ENCODE measurements at places on chromosomes 16 and 17.

DNA sequence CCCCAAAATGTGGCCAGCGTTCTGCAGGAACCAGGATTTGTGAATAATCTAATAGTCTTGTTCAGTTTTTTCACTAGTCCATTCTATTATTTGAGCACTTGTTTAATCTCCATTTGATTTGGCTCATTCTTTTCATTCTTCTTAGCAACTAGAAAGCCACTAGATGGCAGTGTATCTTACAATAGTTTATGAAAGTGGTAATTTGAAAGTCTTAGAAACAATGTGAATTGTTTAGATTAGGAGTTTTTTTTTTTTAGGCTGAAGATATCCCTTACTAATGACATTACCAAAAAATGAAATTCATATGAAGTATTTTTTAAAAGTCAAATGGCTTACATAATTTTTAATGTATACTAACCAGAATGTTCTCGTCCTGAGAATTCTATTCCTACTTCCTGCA is 6.7 kb downstream of the ERI2 start:
- DNase-seq, result peak; percentile 42

DNA sequence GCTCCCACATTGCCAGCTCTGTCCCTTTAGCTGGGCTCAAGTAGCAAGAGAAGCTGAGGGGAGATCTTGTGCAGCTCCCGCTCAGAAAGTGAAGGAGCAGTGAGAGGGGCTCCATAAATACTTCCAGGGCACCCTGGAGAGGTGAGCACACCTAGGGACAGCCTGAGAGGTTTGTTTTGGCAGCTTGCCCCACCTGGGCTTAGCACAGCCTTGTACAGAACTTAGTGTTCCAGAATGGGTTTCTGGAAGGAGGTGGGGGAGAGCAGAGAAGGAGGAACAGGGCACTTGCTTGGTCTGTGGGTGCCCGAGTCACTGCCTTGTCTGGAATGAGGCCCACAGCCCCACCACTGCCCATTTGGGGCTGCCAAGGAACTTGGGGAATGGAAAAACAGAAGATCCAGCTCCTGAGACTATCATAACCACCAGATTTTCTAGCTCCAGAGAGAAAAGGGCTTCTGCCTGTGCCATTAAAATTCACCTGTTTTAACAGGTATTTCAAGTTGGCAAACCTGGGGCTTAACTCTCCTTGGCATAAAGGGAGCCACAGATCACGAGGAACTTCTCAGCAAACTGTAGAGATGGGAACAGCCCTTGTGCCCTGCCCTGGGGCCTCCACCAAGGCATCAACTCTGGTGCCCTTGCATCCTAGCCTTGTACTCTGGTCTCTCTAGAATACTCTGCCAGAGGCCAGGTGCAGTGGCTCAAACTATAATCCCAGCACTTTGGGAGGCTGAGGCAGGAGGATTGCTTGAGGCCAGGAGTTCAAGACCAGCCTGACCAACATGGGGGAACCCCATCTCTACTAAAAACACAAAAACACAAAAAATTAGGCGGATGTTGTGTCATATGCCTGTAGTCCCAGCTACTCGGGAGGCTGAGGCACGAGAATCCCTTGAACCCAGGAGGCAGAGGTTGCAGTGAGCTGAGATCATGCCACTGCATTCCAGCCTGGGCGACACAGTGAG is 1.9 kb downstream of the PRR15L start:
- DNase-seq, result peak; percentile 48

GRCh38 chr17:72699545-72699944 is 392.9 kb downstream of the SLC39A11 start:
- DNase-seq, result no peak

GRCh38 chr16:14494396-14494966 is 135.6 kb downstream of the PARN start:
- DNase-seq, result peak; percentile 56

DNA sequence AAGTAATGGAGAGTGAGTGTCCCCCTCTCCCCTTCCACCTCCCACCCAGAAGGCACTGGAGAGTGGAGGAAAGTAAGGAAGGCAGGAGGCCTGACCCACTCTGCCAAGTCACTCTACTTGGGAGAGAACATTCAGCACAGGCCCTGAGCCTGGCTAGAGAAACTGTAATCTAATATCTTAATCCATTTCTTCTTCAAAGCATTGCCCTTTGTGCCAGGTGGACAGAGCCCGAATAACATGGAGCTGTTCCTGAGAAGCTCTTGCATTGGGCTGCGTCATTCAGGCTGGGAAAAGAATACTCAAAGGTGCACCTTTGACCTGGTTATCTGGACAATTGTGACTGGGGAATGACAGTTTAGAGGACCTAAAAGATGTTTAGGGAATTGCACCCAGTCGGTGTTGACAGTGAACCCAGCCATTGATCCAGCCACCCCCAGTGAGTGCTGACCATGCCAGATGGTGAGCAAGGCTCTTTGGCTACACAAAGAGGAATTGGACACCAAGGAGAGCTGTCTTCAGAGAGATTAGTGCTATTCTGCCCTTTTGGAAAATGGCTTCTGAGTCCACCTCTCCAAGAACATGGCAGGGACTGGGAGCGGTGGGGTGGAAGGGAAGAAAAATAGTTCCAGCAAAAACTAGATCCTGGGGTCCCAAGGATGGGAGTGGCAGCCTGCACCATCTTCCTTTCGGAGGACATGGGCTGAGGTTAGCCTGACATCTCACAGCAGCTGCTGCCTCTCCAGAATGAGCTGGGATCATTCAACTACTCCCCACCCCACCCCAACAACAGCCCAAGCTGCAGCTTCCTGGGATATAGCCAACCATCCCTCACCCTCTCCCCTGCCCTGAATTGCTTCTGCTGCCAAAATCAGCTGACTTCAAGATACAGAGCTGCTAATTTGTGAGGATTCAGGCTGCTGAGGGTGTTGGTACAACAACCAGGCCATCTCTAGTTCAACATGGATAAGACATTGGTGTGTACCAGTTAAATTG is 11.6 kb upstream of the NOG start:
- no peak for DNase-seq

GRCh38 chr17:31272803-31273202 is 24.2 kb downstream of the OMG start:
- no peak for DNase-seq

DNA sequence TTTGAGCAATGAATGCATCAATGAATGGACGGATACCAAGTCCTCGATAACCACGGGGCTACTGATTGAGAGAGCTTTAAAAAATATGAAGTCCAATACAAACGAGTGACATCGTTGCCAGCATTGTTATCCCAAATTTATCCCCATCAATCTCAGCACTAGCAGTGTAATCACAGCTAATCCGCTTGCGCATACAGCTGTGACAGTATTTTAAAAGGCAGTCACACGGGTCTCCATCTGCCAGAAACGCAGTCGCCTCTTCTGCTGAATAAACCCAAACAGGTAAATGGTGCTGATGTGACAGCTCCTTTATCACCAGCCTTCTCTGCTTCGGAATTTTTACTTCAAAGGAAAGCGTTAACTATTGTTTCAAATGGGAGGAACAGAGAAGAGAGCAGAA is 311.1 kb downstream of the XYLT1 start:
- DNase-seq, result no peak

DNA sequence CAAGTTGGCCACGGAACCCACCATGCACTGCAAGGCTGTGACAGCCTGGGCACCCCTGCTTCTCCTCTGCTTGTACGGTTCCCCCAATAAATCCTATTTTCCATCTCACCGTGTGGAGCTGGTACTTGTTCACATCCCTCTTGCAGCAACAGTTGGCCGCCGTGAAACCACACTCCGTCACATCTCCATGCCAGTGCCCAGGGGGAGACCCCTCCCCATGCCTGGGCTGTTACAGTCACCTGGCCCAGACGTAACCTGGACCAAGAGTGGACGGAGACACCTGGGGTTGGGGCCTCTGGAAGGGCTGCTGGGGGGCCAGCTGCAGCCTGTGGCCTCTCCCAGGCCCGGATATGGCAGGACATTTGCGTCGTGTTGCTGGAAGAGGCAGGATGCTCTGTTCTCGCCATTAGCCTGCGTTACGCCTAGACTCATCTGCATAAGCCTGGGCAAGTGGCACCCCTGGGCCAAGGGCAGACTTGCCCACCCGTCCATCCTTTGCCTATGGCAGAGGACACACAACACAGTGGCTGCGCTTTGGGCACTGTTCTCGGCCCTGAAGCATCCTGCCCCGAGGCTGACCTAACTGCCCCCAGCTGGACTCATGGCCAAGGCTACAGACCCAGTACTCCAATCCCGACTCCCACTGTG is 14.2 kb upstream of the KREMEN2 start:
- no peak for DNase-seq

DNA sequence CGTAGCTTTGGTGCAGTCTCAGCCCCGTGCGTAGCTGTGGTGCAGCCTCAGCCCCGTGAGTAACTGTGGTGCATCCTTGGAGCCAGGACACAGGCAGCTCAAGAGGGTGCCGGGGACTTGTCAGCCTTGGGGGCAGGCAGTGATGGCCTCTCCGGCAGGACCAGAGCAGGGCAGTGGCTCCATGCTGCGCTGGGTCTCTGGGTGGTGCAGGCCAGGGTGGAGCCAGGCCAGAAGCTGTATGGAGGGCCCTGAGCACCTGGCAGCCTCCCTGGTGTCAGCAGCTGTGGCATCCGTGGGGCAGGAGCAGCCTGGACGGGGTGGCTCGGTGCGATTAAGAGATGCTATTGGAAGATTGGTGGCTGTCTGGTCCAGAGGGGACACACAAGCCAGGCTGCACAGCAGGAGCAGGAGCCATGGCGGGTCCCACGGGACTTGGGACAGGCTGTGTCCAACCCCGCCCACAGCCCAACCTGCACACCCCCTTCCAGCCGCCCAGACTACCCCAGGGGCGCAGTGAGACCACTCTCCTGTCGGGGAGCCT is 28.3 kb upstream of the CDH15 start:
- no peak for DNase-seq

DNA sequence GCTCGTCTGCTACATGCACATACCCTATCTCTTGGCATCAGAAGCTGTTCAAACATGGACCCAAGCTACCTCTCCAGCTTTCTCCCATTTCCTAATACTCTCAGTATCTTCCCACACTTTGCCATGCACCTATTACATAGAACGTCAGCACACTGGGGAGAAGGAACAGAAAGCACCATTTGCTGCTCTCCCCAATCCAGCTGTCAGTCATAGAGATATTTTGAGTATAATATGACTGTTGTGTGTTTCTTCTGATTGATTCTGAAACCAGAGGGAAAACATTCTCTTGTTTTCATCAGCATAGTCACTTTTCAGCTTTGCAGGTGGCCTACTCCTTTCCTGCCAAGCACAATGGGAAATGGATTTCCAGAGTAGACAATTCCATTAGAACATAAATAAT is 107.1 kb downstream of the ADAMTS18 start:
- no peak for DNase-seq

- peak; percentile 30 for DNase-seq
Observed at GRCh38 chr17:77494664-77495435, 354.1 kb downstream of the SEC14L1 start.
